ENCODE measurements at places on chromosomes 7 and 10. TPM values are rescaled to one million over a fixed set of nuclear protein-coding genes. Genes with fewer than 3 reads are reported as not detected.

DNA sequence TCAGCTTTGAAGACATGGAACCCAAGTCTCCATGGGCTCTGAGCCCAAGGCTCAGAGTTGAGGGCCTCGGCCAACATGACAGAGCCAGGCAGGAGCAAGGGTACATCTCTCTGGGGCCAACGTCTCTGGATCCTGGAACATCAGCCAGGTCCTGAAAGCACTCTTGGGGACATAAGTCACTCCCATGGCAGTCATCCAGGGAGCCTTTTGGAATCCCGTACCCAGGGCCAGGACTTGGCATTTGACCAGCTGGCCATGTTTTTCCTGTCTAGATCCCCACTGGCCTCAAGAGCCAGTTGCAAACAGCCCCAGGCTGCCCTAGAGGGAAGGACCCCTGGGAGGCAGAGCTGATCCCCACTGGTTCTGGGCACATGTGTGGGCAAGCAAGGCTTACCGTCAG is 4.3 kb upstream of the CXCL12 start:
- no peaks in the 10 kb centered on the region for H3K36me3 ChIP-seq
- H3K27me3 ChIP-seq: peaks cover 17% of the 10 kb centered on the region
- peaks cover 5% of the 10 kb centered on the region for H3K4me1 ChIP-seq
- no peak overlapping the region for H3K27ac ChIP-seq
- H3K4me3 ChIP-seq: no peak overlapping the region

GRCh38 chr7:130491841-130492522 is at the start of gene MEST:
Gene MEST (plus strand): TSS chr7:130492085. CDS start chr7:130492314, 229 bp downstream.
- no peaks in the 10 kb centered on the region for H3K27me3 ChIP-seq
- no peaks in the 10 kb centered on the region for H3K36me3 ChIP-seq
- H3K4me3 ChIP-seq: peak within 1 kb of the TSS; percentile 58
- no peak for DNase-seq
- H3K4me1 ChIP-seq: peaks cover 31% of the 10 kb centered on the region

HBP1 gene
- total RNA-seq: 44.8 TPM

- H3K4me1 ChIP-seq: peaks cover 32% of the 10 kb centered on the region
- H3K27ac ChIP-seq: no peak overlapping the region
- H3K4me3 ChIP-seq: no peak overlapping the region
Observed at GRCh38 chr10:73956476-73957359, 41.2 kb upstream of the VCL start.

OR2A7 gene
- not detected for total RNA-seq

DNA sequence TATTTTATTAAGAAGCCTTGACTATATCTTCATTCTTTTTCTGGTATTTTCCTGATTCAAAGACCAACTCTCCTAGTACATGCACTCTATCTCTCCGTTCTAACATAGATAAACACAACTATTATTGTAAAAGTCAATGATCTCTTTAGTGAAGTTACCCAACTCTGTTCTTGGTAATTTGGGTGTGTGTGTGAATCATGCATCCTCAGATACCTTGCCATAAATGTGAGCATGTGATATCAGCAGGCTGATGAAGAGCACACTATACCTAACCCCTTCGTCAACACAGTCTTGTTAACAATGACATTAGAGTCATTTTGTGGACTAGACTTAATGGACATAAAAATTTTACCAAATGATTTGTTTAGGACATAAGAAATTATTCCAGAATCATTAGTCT is 1122.1 kb downstream of the XPNPEP1 start:
- no peaks in the 10 kb centered on the region for H3K4me1 ChIP-seq
- no peaks in the 10 kb centered on the region for H3K27me3 ChIP-seq
- no peaks in the 10 kb centered on the region for H3K36me3 ChIP-seq
- H3K27ac ChIP-seq: no peak overlapping the region
- no peak overlapping the region for H3K4me3 ChIP-seq

PLAU gene
- 4.7 TPM for total RNA-seq

GRCh38 chr7:102253973-102254370 is 32.7 kb upstream of the SH2B2 start:
- no peak for DNase-seq
- no peak overlapping the region for H3K27ac ChIP-seq
- H3K4me3 ChIP-seq: no peak overlapping the region
- no peaks in the 10 kb centered on the region for H3K27me3 ChIP-seq
- H3K36me3 ChIP-seq: peaks cover 12% of the 10 kb centered on the region

NUTM2A gene
- 1.1 TPM for total RNA-seq

GRCh38 chr7:48424731-48425130 is 253.5 kb downstream of the ABCA13 start:
- H3K4me3 ChIP-seq: no peak overlapping the region
- H3K36me3 ChIP-seq: no peaks in the 10 kb centered on the region
- no peak overlapping the region for H3K27ac ChIP-seq
- H3K27me3 ChIP-seq: no peaks in the 10 kb centered on the region

GRCh38 chr10:26944261-26944882 is 83.6 kb upstream of the ABI1 start:
- H3K27me3 ChIP-seq: 0 out of 2 replicates have a peak, but pooled peaks cover 4% of the 10 kb centered on the region
- H3K27ac ChIP-seq: no peak overlapping the region
- H3K36me3 ChIP-seq: no peaks in the 10 kb centered on the region
- no peak for DNase-seq
- H3K4me1 ChIP-seq: no peaks in the 10 kb centered on the region
- H3K4me3 ChIP-seq: no peak overlapping the region

DNA sequence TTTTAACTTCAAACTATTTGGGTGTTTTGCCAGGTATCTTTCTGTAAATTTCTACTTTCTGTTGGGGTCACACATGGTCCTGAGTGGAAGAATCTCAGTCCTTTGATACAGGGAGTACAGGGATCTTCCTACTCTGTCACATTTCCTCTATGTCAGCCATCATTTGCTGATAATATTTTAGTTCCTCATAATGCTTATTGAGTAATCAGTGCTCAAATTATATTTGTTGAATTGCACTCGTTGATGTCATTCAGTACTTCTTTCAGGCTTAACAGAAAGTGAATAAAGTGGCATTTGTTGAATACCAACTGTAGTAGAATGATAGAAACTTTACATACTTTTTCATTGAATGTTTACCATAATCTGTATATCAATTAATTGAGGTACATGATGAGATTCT is 31.9 kb downstream of the WDR11 start:
- H3K27me3 ChIP-seq: no peaks in the 10 kb centered on the region
- no peak overlapping the region for H3K27ac ChIP-seq
- H3K4me1 ChIP-seq: no peaks in the 10 kb centered on the region
- H3K4me3 ChIP-seq: no peak overlapping the region
- no peak for DNase-seq

DNA sequence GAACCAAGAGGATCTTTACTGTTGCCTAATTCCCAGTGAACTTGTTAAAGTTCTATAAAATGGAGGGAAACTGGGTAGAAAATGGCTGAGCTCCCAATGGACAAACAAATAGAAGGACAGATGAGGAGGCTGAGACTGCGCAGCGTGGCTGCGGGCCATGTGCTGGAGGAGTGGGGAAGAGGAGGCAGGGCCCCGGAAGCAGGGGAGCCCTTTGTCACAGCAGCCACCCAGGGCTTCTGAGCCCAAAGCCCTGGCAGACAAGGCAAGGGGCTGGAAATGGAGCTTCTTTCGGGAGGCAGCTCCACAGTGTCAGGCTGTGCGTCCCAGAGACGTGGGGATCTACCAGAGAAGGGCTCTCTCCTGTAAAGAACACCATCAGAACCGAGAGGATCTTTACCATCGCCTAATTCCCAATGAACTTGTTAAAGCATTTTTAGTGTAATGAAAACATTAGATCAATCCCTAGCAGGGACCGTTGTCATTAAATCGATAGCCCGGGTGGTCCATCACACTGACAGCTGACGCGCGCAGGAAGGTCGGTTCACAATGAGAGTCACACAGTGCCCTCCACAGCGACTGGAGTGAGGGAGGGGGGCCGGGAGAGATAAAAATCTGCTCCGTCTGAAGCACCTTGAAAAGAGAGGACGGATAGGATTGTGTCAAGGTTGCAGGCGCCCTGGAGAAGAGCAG is 14.0 kb upstream of the CNPY1 start:
- H3K27ac ChIP-seq: no peak overlapping the region
- no peaks in the 10 kb centered on the region for H3K4me1 ChIP-seq
- no peaks in the 10 kb centered on the region for H3K36me3 ChIP-seq
- H3K4me3 ChIP-seq: no peak overlapping the region
- DNase-seq: no peak

- H3K27ac ChIP-seq: peak overlapping the region; percentile 46
- no peak overlapping the region for H3K4me3 ChIP-seq
- no peaks in the 10 kb centered on the region for H3K27me3 ChIP-seq
- H3K36me3 ChIP-seq: no peaks in the 10 kb centered on the region
- peak; percentile 63 for DNase-seq
Observed at GRCh38 chr7:30091491-30091912, 43.3 kb upstream of the MTURN start.

- no peaks in the 10 kb centered on the region for H3K36me3 ChIP-seq
- no peaks in the 10 kb centered on the region for H3K4me1 ChIP-seq
- H3K27ac ChIP-seq: no peak overlapping the region
- DNase-seq: no peak
Observed at GRCh38 chr7:67653856-67654454, 657.3 kb downstream of the TYW1 start.

DNA sequence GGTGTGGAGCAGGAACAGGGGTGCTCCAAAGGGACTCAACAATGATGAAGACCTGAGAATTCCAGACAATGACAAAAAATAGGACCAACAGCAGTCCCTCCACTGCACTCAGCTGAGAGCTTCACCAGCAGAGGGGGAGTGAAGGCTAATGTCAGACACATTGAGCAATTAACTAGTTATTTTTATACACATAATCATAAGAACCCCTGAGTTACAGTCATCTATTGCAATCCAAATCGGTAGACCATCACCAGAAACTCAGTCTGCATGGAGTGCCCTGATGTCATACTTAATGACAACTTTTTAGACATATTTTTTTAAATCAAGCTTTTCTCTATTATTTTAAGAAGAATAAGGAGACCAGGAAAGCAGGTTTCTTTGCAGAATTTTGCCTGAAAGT is 30.6 kb upstream of the IKZF1 start:
- H3K27ac ChIP-seq: no peak overlapping the region
- no peak overlapping the region for H3K4me3 ChIP-seq
- no peak for DNase-seq
- no peaks in the 10 kb centered on the region for H3K36me3 ChIP-seq

GRCh38 chr7:42460933-42461332 is 223.9 kb upstream of the GLI3 start:
- H3K4me1 ChIP-seq: no peaks in the 10 kb centered on the region
- H3K27ac ChIP-seq: no peak overlapping the region
- H3K36me3 ChIP-seq: no peaks in the 10 kb centered on the region
- H3K4me3 ChIP-seq: no peak overlapping the region
- DNase-seq: no peak
- H3K27me3 ChIP-seq: no peaks in the 10 kb centered on the region

- H3K4me3 ChIP-seq: peak within 1 kb of the TSS; percentile 52
- peak; percentile 66 for DNase-seq
- H3K27ac ChIP-seq: no peak within 1 kb of the TSS
Observed at GRCh38 chr7:93890464-93891068, at the start of gene TFPI2. Gene TFPI2 (minus strand): TSS chr7:93890753. CDS start chr7:93890678, 75 bp downstream.

DNA sequence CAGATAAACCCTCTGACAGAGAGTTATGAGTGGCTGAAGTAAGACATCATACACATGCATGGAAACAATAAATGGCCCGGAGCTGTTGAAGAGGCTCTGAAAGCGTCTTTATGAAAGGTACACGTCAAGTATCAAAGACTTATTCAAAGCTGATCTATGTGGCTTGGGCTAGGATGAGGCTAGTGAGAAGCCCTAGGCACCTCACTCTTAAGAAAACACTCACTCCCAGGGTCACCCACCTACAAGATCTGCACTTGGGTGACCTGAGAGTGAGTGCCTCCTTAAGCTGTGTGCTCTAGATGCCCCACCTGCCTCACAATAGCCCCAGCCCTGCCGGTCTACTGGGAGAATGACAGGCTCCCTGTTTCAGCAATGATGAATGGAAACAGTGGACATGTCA is 1.1 kb upstream of the GIMAP1 start:
- no peaks in the 10 kb centered on the region for H3K27me3 ChIP-seq
- no peaks in the 10 kb centered on the region for H3K36me3 ChIP-seq
- DNase-seq: no peak
- H3K27ac ChIP-seq: no peak overlapping the region
- no peak overlapping the region for H3K4me3 ChIP-seq
- no peaks in the 10 kb centered on the region for H3K4me1 ChIP-seq

DNA sequence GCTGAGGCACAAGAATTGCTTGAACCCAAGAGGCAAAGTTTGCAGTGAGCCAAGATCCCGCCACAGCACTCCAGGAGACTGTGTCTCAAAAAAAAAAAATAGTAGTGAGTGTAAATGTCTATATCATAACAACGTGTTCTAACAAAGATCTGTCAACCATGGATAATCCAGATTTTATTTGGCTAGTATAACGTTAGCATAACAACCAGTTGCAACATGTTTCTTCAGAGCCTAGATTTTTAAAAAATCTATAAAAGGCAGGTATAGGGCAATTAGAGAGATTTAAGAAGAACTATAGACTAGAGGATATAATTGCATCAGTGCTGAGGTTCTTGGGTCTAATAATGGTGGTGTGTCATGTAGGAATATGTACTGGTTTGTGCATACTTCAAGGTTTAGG is 30.5 kb downstream of the DLG5 start:
- H3K4me3 ChIP-seq: no peak overlapping the region
- H3K36me3 ChIP-seq: no peaks in the 10 kb centered on the region
- no peaks in the 10 kb centered on the region for H3K27me3 ChIP-seq
- H3K4me1 ChIP-seq: peaks cover 6% of the 10 kb centered on the region

PBLD gene
- total RNA-seq: 3.3 TPM

DNA sequence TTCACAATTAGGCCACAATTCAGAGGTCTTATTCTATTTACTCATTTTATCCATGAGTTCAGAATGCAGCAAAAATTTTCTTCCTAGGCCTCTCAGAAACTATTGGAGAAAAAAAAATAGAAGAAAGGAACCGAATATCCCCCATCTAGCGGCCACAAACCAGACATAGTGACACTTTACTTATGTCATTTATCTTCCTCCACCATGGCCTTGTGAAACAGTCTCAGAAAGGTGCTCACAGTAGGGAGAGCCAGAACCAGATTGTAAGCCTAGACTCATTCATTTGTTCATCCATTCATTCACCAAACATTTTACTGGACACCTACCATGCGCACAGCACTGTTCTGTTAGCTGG is 16.0 kb downstream of the CREB3L2 start:
- H3K36me3 ChIP-seq: peaks cover 18% of the 10 kb centered on the region
- no peak overlapping the region for H3K4me3 ChIP-seq
- H3K27ac ChIP-seq: no peak overlapping the region
- peaks cover 38% of the 10 kb centered on the region for H3K4me1 ChIP-seq
- no peak for DNase-seq

DNA sequence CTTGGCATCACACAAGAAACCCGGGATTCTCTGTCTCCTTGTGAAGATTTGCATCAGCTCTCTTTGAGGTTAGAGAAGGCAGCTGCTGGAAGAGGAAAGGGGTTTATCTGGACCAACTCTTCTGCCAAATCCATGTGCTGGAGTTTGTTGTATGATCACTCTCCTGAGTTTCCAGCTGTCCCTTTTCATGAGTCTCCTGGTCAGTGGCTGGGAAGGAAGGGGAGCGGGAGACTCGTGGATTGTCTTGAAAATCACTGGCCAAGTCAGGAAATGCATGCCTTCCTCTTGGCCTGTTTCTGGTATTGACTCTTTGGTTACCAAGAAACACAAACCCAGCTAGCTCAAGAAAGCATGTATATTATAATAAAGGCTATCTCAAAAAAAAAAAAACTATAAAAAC is 38.8 kb downstream of the TACR2 start:
- no peak for DNase-seq
- H3K27ac ChIP-seq: no peak overlapping the region
- H3K4me1 ChIP-seq: peaks cover 26% of the 10 kb centered on the region
- H3K4me3 ChIP-seq: no peak overlapping the region
- H3K27me3 ChIP-seq: no peaks in the 10 kb centered on the region

GRCh38 chr7:105990141-105990540 is 27.1 kb downstream of the CDHR3 start:
- no peaks in the 10 kb centered on the region for H3K4me1 ChIP-seq
- peaks cover 11% of the 10 kb centered on the region for H3K27me3 ChIP-seq
- no peak overlapping the region for H3K4me3 ChIP-seq
- H3K36me3 ChIP-seq: no peaks in the 10 kb centered on the region

Data from SJSA1 (cell line).